ENCODE measurements at places on chromosomes 1 and 21.

DNA sequence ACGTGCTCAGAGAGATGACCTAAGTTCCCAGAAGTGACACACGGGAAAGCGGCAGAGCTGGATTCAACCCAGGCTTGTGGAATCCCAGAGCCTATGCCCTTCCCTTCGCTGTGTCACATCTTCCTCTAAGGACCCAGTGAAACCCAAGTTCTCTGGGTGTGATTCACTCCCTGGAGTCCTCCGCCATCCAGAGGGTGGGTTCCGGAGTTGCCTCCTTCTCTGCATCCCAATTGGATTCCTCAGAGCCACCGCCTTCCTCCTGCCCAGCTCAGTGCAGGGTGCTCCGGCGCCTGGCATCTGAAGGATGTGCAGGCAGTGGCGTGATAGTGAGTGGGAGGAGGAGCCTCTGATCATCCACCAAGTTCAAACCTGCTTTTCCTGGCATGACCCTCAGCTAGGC, 20.7 kb upstream of the RCC2 start:
- DNase-seq, result no peak

DNA sequence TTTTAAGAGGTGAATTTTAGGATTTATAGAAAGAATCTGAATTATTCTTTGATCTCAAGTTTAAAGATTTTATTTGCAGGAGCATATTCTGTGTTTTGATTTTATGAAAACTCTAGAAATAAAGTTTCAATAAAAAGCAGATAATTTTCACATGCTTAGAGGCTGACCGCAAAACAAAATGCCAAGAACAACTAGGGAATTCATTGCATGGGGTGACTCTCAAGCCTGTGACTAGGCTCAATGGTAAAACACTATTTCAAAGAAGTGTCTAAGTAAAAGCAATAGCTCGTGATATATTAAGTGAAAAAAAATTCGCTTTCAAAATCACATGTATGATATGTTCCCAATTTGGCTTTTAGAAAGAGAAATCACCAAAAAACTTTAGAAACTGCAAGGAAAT, 49.6 kb downstream of the RPL5 start:
- DNase-seq, result no peak

DNA sequence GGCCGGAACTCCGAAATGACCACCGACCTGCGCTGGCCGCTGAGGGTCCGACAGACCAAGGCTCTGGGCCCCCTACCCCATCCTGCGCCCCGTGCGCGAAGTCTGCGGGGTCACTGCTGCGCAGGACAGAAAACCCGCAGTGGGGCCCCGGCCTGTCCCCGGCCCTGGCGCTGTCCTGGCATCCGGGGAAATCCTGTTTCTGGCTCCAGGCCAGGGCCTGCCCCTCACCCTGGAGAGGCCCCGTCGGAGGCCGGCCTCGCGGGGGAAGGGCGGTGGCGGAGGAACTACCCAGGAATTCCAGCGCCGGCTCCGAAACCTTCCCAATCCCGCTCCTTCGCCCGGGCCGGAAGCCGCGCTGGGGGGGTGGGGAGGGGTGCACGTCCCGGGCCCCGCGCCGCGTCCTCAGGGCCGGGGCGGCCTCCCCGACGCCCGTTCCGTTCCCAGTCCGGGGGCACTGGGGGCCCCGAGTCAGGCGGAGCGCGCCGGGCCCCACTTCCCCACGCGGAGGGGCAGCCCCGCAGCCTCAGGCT, 77.0 kb downstream of the MORN1 start:
- no peak for DNase-seq

DNA sequence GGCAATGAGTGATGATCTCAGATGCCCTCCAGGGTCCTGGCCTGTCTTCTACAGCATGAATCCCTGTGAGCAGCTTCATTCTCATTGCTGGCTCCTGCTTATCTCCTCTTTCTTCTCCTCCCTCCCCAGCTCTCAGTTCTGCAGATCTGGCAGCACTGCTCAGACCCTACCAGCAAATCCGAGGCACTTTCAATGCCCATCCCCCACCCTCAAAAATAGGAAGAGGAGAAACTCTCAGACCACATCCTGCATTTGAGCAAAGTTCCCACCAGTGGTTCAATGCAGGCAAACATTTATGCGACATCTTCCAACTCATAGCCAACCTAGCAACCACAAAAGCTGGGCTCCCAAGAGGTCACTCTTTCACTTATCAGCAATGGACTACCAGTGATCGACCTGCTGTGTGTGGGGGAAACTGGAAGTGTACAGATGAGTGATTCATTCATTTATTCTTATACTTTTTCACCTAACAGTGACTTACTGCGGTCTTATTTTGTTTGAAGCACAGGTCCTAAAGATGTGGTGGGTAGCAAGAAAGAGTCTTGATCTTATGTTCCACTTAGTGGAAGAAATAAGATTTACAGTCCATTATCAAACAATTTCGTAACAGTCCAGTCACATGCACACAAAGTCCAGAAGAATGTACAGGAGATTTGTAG, 5.8 kb upstream of the CHI3L2 start:
- no peak for DNase-seq

- DNase-seq, result no peak
Measured at GRCh38 chr1:234402939-234403338, 29.7 kb downstream of the COA6 start.
